ENCODE measurements at places on chromosomes 2 and 18.

DNA sequence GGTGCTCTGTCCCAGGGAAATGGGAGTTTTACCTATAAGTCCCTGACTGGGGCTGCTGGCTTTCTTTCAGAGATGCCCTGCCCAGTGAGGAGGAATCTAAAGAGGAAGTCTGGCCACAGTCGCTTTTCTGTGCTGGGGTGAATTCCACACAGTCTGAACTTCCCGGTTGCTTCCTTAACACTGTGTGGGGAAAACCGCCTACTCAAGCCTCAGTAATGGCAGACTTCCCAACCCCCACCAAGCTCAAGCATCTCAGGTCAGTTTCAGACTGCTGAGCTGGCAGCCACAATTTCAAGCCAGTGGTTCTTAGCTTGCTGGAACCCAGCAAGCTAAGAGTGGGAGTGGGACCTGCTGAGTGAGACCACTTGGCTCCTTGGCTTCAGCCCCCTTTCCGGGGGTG lies 54.9 kb downstream of the NUP35 start:
- DNase-seq, result no peak

GRCh38 chr2:34601561-34601960 lies 1002.5 kb upstream of the FAM98A start:
- no peak for DNase-seq

GRCh38 chr2:191835539-191836350 lies 11.1 kb downstream of the CAVIN2 start:
- DNase-seq, result no peak

- peak; percentile 78 for DNase-seq
Measured at GRCh38 chr2:234960175-234961088, 8.6 kb downstream of the SH3BP4 start.

GRCh38 chr2:127398239-127398590 lies 10.4 kb upstream of the MAP3K2 start:
- peak; percentile 83 for DNase-seq

DNA sequence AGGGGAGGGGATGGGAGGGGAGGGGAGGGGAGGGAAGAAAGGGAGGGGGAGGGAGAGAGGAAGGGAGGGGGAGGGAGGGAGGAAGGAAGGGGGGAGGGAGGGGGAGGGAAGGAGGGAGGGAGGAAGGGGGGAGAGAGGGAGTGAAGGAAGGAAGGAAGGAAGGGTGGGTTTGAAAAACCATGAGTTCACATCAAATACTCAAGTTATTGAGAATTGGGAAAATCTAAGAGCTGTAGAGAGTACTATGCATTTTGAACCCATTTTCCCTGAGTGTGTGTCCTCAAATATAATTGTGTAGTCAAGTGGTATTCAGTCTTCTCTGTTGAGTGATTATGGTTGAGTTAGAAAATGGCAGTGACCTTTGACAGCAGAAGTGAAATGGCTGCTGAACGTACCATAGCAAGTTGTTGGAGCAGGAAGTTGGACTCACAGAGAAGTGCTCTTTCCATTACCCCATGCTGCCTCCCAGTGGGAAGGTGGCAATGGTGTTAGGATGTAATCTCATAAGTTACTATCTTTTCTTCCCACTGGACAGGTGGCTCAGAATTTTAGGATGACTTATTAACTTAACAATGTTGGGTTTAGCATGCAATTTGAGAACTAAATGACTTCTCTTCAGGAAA lies 214.6 kb downstream of the SETBP1 start:
- DNase-seq, result peak; percentile 44

DNA sequence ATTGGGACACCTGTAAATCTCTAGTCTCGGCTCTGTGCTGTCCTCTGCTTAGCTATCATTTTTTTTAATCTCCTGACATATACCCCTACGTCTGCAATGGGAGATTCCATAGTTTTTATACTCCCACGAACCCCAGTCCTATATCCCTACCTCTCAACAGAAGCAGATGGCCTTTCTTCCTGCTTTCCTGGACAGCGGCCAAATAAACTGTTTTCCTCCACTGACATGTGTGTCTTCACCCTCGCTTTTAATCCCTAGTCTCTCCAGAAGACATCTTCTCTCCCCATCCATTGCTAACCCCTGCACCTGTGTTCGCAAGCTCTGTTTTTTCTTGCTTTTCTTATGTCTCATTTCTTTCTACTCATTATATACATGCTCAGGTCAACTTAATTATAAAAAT lies 395.4 kb downstream of the EPHA4 start:
- DNase-seq, result peak; percentile 24

- DNase-seq, result no peak
Measured at GRCh38 chr18:4842287-4842686, 354.8 kb downstream of the AKAIN1 start.

- DNase-seq, result no peak
Measured at GRCh38 chr18:57542126-57542525, 44.4 kb downstream of the FECH start.

DNA sequence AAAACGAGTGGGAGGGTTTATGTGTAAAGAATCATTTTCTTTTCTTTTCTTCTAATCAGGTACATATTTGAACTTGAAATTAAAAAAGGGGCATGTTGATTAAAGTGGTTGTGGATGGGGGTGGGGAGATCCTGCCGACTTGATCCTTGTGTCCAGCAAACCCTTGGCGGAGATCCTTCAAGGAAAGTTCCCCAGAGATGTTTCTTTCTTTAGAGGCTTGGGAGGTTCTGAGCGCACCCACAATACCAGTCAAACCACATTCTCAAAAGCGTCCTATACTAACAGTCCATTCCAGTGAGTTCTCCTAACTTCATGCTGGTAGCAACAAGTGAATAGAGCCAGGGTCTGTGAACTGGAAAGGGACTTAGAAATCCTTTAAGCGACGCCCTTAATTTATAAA lies 49.2 kb downstream of the MYCN start:
- DNase-seq, result no peak

DNA sequence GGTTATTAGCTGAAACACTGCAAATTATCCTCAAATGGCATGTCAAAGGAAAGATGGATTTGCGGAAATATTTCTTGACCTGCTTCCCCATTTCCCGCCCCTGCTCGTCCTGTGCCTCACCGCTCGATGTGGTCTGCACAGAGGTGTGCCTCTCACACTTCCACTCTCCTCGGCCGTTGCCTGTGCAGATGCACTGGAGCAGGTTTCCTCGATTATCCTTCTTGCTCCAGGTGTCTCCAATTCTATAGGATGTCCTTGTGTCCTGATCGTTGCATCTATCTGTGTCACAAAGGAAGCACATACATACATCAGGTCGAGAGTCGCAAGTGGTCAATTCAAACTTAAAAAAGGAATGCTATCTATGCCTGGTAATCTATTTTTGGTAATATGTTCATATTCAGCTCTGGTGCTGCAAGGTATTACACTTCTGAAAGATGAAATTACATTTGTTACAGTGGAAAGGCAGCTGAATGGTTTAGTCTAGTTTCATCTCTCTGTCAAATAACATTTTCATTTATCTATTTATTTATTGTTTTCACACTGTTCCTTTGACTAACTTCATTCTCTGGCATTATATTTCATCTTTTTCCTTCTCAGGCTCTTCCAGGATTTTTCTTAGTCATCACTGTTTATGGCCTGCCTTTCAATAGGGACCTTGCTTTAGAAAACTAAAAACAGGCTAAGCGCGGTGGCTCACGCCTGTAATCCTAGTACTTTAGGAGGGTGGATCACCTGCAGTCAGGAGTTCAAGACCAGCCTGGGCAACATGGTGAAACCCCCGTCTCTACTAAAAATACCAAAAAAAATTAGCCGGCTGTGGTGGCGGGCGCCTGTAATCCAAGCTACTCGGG lies 7.6 kb downstream of the FN1 start:
- DNase-seq, result no peak

- no peak for DNase-seq
Measured at GRCh38 chr2:7555260-7555659, 638.0 kb downstream of the RNF144A start.

DNA sequence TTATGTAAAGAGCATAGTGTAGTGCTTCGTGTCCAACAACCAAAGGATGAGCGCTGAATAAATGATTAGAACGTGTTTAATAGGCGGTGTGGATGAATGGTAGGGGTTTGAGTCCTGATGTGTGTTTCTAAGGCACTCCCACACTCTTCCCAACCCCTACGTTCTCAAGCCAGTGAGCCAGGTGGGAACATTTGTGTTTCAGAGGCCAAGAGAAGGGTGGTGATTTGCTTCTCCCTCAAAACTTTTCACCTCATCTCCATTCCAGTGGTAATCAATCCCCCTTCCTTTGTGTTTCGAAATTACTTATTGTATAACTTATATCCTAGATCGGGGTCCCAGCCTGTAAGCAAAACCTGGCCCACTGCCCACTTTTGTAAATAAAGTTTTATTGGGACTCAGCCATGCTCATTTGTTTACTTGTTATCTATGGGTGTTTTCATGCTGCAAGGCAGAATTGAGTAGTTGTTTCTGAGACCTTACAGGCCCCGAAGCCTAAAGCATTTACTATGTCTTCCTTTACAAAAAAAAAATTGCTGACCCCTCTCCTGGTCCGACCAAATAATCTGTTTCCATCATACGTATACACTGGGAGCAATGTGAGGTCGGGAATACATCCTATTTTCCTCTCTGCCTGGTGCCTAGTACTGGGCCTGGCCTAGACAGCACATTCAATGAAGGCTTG lies 150.8 kb upstream of the MYCN start:
- DNase-seq, result no peak

- no peak for DNase-seq
Measured at GRCh38 chr2:96123936-96124335, 7.6 kb upstream of the ADRA2B start.

DNA sequence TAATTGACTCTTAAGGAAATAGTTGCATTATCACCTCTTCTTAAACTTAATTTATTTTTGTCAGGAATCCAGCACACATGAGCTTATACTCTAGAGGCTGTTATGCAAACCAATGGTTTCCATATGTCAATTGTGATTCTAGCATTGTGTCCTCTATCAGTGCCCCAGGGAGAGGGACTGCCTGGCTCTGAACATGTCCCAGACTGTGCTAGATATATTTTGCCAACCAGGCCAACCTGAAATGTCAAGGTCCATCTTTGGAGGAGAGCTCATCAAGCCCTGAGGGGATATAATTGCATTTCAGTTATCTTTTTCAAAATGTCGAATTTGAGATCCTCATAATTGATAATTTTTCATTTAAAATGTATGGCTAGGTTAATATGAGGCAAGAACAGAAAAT lies 34.2 kb downstream of the HNMT start:
- DNase-seq, result no peak

GRCh38 chr2:3704692-3705091 lies 1.3 kb downstream of the DCDC2C start:
- no peak for DNase-seq

GRCh38 chr2:111239107-111239506 lies 118.4 kb downstream of the BCL2L11 start:
- no peak for DNase-seq
